Neuronal stem cell (in vitro differentiated cells): ENCODE measurements at places on chromosomes 2 and 18.

DNA sequence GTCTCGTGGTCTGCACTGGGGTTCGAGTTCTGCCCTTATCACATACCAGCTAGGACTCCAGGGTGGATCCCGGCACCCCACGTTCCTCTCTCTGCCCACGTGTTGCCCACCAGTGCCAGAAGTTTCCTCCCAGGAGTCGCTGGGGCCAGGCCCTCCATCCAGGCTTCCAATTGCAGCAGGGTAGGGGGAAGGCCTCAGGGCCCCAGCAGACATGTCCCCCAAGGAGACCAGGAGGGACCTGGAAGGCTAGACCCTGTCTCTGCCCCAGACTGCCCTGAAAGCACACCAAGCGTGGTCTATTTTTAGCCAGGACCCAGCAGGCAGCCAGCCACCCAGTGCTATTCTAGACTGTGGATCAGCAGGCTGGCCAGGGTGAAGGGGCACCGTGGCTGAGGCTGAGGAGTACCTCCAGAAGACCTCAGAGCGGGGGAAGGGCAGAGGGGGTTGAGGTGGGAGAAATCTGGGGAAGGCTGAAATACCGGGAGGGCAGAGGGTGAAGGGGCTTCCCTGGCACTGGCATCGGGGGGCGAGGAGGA lies 18.8 kb upstream of the TNS1 start:
- no peak for DNase-seq

- no peak for DNase-seq
Measured at GRCh38 chr18:22667156-22667555, 249.4 kb upstream of the CTAGE1 start.

DNA sequence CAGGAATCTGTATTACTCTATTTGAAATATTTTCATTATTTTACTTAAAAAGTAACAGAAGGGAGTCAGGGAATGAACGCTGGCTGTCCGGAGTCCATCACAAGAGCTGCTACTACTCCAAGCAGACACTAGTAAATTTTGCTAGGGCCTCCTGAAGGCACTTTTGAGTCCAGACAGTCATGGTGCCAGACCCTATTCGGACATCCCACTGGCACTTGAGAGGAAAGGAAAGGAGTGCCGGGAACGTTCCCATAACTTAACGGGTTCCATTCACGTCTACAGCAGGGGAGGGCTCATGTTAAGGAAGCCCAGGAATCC lies 563 bp upstream of the GMCL1 start:
- DNase-seq: no peak

DNA sequence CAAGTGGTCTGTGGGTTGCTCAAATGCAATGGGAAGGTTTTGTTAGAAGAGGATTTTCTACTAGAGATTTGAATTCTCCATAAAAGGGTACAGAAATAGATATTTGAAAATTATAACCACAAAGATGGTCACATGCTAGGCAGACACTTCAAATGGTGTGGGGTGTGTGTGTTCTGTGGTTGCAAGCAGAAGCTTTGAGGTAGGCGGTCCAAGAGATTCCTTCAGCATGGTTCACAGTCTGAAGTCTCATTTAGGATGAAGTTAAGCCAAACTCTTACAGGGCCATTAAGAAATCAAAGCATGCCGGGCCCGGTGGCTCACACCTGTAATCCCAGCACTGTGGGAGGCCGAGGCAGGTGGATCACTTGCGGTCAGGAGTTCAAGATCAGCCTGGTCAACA lies 38.3 kb upstream of the RMDN2 start:
- no peak for DNase-seq

GRCh38 chr2:115624332-115624731 lies 1181.9 kb downstream of the DPP10 start:
- no peak for DNase-seq

GRCh38 chr2:37906131-37906530 lies 19.0 kb upstream of the RMDN2 start:
- DNase-seq: no peak

GRCh38 chr18:23618862-23619387 lies 32.6 kb upstream of the NPC1 start:
- DNase-seq: peak; percentile 51

DNA sequence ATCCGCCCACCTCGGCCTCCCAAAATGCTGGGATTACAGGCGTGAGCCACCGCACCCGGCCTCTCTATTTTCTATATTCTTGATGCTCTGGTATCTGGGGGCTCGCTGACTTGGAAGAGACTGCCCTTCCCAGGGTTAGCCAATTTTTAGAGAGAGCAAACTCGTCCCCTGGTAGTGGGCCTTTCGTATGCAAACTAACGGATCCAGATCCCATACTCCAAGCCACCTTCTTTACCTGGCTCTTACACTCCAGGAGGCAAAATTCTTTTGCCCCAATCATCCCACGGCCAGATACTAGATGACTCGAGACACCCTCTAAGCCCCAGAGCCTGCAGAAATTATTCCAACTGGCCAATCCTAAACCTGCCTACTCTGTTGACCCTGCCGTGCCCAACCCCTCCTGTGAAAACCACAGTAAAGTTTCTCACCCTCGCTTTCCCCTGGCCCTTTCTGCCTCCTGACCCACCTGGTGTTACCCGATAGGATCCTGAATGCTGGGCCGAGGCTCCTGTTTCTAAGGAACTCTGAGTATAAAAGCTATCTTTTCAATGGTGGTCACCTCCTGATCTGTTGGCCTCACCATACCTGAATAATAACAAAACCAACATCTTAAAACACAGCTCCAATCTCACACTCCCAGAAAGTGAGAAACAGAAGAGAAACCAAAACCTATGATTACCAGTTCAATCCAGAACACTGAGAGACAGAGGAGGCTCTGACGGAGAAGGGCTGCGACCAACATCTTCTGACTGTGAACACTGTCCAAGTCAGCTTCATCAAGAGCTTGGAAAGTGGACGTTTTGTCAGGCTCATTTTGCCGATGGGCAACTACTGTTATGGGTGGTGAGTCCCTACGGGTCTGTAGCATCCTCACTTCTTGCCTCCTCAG lies 57.6 kb upstream of the ZNF532 start:
- DNase-seq: no peak

GRCh38 chr2:10834068-10834655 lies 21.6 kb upstream of the PDIA6 start:
- no peak for DNase-seq

DNA sequence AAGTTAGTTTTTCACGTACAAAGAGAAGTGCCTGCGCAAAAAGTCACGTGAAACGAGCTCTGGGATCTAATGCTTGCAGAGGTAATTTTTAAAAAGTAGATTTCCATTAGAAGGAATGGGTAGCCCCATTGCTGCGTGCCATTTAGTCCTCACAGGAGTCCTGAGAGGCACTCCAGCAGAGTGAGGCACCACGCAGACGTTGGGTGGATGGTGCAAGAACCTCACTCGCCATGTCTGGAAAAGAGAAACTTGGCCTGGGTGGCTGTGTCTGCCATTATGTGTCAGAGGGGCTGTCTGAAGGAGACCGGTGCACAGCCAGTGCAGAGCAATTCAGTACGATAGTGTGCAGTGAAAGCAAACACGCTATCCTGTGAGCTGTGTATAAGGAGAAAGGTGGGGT lies 1.8 kb upstream of the HDAC4 start:
- DNase-seq: no peak

- no peak for DNase-seq
Measured at GRCh38 chr18:9578306-9578705, 36.1 kb downstream of the PPP4R1 start.

GRCh38 chr2:158234497-158234896 lies 132.8 kb downstream of the UPP2 start:
- no peak for DNase-seq

- DNase-seq: no peak
Measured at GRCh38 chr2:65175894-65176530, 46.1 kb upstream of the RAB1A start.

DNA sequence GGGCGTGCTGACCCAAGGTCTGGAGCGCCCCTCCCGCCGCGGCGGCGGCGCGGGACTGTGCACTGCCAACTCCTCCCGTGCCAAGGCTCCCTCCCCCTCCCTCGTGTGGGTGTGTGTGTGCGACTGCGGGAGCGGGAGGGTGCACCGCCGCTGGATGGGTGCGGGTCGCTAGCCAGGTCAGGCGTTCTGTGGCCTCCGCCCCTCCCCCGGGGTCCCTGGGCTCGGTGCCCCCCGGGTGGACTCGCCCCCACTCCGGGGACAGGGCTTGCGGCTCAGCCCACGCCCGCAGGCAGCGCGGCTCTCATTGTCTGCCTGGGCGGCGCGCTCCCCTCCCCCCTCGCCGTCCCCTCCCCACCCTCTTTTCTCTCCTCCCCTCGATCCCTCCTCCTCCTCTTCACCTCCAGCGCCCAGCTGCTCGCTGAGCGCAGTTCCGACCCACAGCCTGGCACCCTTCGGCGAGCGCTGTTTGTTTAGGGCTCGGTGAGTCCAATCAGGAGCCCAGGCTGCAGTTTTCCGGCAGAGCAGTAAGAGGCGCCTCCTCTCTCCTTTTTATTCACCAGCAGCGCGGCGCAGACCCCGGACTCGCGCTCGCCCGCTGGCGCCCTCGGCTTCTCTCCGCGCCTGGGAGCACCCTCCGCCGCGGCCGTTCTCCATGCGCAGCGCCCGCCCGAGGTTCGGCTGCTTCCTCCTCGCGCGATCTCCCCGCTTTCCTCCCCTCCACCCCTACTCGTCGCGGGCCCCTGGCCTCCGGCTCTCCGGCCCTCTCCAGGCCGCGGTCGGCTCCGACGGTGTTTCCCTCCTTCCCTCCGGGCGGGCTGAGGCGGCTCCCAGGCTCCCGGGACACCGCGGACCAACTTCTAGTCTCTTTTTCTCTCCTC lies at the start of gene GATA6:
GATA6 (plus strand) TSS at position 579 of the 878 bp plus-strand sequence. CDS start 1,556 bp downstream, outside the sequence.
- DNase-seq: peak; percentile 73

DNA sequence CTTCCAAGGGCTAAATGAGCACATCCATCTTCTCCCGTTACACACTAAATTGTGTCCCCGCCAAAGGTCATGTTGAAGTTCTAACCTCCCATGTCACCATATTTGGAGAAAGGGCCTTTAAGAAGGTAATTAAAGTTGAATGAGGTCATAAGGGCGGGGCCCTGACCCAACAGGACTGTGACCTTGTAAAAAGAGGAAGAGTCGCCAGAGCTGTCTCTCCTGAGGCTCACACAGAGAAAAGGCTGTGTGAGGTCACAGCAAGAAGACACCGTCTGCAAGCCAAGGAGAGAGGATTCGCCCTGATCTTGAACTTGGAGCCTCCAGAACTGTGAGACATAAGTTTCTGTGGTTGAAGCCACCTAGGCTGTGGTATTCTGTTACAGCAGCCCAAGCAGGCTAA lies 24.1 kb downstream of the TRABD2A start:
- no peak for DNase-seq

- no peak for DNase-seq
Measured at GRCh38 chr18:62881509-62882016, 166.2 kb downstream of the PHLPP1 start.

- no peak for DNase-seq
Measured at GRCh38 chr2:107002735-107003134, 116.8 kb upstream of the ST6GAL2 start.

GRCh38 chr2:236728916-236729670 lies 159.5 kb downstream of the ACKR3 start:
- no peak for DNase-seq

DNA sequence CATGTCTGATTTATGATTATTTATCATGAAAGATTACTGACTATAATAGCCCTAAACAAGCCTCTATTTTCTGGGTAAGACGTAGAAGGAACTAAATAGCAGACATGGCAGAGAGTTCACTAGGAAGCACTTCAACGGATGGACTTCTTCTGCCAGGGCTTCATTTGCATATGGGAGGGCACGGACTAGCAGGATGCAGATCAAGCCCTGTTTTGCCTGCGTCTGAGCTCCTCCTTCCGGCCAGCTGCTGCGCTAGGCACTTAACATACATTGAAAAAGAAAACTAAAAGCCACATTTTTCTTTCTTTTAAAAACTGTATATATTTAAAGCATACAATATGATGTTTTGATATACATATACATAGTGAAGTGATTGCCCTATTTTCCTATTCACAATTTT lies 340.0 kb upstream of the MEX3C start:
- DNase-seq: peak; percentile 2

DNA sequence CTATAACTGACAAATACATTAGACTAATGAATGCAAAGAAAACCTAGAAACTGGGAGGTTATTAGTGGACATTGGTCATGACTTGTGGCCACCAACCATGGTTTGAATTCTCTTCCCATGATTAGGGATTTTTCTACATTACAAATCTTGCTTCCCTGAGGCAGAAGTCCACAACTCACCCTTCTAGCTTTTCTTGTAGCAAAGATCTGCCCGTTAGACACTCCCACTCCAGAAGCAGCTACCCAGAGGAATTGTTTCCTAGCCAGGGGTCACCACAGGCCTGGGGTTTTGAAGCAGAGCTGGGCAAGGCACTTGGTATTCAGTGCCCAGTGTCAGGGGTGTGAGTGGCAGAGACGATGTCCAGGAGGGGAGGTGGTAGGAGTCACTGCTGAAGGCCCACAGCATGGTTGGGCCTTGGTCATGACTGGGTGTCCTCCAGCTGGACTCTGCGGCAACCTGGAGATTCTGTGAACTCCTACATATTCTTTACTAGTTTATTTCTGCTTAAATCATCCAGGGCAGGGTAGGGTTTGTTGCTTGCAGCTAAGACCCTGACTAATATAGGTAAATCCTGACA lies 54.9 kb downstream of the ACTR2 start:
- no peak for DNase-seq

- no peak for DNase-seq
Measured at GRCh38 chr2:150981826-150982225, 279.8 kb downstream of the RBM43 start.

- no peak for DNase-seq
Measured at GRCh38 chr2:111659361-111660333, 224.3 kb downstream of the ANAPC1 start.

GRCh38 chr2:143192106-143192505 lies 62.9 kb downstream of the ARHGAP15 start:
- DNase-seq: no peak

DNA sequence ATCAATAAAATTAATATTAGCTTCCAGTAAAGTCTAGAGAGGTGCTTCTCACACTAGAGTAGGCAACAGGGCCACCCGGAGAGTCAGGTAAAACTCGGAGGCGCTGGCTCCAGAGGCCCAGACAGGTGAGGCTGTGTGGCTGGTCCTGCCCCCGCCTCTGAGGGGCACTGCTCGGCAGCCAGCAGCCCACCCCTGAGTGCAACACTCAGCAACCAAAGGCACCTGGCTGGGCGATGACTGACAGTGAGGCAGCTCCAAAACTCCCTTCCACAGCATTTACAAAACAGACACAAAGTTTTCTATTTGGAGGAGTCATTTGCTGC lies 138.8 kb upstream of the ID2 start:
- no peak for DNase-seq

- no peak for DNase-seq
Measured at GRCh38 chr2:189411860-189412259, 29.4 kb upstream of the WDR75 start.

DNA sequence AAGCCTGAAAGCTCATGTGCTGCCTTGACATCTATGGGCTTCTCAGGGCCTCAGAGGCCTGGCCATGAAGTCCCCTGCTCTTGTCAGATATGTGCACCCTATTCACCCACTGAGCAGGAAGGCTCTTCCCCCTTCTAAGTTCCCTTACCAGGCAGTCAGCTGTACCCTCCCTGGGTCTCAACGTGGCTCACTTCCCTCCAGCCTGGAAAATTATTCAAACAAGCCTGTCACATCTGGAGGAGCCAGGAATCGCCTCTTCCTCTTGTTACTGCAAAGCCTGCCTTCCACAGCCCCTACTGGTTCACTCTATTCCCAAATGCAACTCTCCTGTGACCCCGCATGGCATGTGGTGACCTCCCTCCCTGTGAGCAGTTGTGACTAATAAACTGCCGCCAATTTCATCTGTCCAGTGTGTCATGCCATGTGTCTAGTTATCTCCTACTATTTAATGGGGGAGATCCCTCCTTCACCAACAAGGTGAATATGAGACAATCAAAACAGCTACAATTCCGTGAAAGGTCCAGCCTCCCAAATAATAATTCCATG lies 8.4 kb upstream of the SERPINB8 start:
- no peak for DNase-seq

GRCh38 chr2:20509770-20510490 lies 63.1 kb downstream of the RHOB start:
- no peak for DNase-seq
